ENCODE measurements at places on chromosomes 7 and 10.

DNA sequence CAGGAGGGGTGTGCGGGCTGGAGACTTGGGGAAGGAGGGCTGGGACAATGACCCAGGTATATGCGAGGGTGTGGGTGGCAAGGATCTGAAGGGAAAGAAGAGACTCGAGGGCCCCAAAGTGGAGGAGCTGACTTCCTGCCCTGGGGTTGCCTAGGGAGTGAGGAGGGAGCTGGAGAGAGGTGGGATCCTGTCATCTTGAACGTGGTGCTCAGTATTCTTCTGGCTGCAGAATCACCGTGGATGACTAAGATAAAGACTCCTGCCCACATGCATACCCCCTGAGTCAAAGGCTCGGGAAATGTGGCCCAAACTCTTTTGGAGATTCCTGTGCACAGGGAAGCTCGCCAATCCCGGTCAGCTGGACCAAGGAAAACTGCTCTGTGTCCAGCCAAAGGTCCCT is 31.2 kb downstream of the COL17A1 start:
- DNase-seq = peak; percentile 43

DNA sequence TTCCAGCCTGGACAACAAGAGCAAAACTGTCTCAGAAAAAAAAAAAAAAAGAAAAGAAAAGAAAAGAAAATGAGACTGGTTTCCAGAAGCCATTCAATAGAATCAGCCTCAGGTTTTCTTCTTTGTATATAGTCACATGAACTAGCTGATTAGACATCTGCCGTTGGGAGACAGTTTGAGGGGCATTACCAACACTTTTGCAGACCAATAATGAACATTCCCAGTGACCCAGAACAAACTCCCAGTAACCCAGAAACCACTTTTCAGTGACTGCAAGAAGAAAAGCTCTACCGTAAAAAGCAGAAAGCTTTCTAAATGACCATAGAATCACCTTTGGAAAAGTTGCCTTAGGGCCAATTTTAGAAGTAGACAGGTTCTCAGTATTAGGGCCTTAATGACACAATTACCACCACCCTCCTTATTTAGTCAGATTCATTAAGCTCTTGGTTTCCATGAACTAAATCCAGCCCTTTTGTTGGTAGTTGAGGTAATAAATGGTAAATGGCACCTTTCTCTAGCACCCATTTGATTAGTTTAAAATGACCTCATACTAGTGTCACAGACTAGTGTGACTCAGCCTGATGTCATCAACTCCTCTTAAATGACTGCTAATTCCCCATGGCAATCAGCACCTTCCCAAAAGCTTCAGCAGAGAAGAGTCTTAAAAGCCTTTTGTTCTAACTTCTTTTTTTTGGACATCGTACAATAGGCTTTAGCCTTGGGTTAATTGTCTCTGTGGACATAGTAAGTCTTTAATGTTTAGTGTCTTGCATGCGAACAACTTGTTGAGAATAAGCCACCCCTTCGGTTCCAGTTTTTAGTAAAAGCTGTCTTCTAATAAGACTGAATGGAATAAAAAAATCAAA is 33.6 kb upstream of the XRCC2 start:
- DNase-seq = peak; percentile 32

- no peak for DNase-seq
Observed at GRCh38 chr7:139646566-139646965, 123.1 kb downstream of the CLEC2L start.

GRCh38 chr7:116957874-116958273 is 4.6 kb downstream of the ST7 start:
- no peak for DNase-seq

GRCh38 chr10:122657729-122658128 is 41.9 kb downstream of the C10orf120 start:
- DNase-seq = no peak

- DNase-seq = peak; percentile 25
Observed at GRCh38 chr7:24216576-24217125, 67.3 kb upstream of the NPY start.

DNA sequence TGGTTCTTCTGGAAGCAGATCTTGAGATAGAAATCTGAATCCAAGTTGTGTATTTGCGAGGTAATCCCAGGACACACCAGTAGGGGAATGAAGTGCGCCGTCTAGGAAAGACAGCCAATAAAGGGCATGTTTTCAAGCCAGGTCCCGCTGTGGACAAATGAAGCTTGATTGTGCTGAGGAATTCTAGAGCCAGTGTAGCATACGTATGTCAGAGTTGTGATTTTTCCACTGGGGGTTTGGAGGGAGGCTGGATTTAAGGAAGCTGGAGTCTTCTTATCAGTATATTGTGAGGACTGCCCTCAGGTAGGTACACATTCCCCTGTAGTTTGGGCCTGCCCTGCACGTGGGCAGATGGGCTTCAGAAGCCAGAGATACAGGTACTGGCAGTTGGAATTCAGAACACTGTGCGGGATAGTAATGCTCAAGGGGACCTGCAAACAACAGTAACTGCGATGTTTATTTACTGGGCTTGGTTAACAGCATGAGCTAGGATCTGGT is 50.9 kb downstream of the GALNT11 start:
- peak; percentile 5 for DNase-seq

GRCh38 chr7:151519765-151520418 is at the start of gene RHEB:
RHEB (minus strand) TSS chr7:151519895; CDS start chr7:151519511, 384 bp downstream.
- peak; percentile 100 for DNase-seq

- no peak for DNase-seq
Observed at GRCh38 chr10:128461991-128462390, 335.8 kb upstream of the MKI67 start.

- no peak for DNase-seq
Observed at GRCh38 chr7:87216701-87217508, 2.6 kb downstream of the TMEM243 start.

DNA sequence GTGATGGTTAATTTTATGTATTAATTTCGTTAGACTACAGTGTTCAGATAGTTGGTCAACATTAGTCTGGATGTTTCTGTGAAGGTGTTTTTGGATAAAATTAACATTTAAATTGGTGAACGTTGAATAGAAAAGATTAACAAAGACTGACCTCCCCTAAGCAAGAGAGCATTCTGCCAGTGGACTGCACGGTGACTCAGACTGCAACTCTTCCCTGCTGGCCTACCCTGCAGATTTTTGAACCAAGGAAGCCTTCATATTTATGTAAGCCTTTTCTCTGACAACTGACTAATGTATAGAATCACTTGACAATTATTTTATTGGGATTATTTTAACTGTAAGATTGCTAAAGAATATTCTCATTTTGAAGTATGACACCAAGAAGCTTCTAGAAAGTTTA is 7.9 kb upstream of the ZNF248 start:
- DNase-seq = no peak

DNA sequence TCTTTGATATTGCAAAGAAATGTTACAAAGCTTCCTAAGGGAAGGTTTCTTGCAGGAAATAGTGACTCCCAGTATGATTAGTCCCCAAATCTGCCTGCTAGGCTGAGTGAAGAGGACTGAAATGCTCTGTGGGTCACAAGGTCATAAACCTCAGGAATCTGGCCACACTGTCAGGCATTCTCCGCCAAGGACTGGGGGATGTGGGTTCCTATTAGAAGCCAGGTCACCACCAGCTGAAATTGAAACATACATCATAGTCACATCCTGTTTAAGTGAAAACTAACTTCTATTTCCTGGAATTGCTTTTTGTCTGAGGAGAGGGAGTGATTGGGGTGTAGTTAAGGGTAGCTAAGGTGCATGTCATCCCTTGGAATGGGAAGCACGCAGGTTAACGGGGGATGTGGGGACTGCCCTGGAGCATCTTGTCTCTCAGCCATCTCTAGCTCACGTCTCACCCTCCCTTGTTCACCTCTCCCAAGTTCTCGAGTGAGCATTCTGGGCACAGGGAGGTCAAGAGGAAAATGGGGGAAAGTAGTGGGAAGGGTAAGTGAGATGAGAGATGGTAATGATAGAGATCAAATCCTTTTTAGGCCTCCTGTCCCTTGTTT is 12.0 kb upstream of the GSAP start:
- DNase-seq = peak; percentile 51

Data from cardiac fibroblast (primary cell).